Lung microvascular endothelial cell (primary cell): ENCODE measurements at places on chromosomes 2 and 18.
A peak's percentile ranks its signal among the peaks of the same experiment; 100 is the strongest.

GRCh38 chr18:1998121-1998520 is 573.2 kb downstream of the METTL4 start:
- DNase-seq, result no peak

GRCh38 chr2:191854382-191855372 is 7.8 kb upstream of the CAVIN2 start:
- peak; percentile 80 for DNase-seq

- DNase-seq, result no peak
Measured at GRCh38 chr2:101111262-101111838, 39.8 kb downstream of the TBC1D8 start.

GRCh38 chr2:129071531-129071930 is 752.9 kb upstream of the HS6ST1 start:
- no peak for DNase-seq

DNA sequence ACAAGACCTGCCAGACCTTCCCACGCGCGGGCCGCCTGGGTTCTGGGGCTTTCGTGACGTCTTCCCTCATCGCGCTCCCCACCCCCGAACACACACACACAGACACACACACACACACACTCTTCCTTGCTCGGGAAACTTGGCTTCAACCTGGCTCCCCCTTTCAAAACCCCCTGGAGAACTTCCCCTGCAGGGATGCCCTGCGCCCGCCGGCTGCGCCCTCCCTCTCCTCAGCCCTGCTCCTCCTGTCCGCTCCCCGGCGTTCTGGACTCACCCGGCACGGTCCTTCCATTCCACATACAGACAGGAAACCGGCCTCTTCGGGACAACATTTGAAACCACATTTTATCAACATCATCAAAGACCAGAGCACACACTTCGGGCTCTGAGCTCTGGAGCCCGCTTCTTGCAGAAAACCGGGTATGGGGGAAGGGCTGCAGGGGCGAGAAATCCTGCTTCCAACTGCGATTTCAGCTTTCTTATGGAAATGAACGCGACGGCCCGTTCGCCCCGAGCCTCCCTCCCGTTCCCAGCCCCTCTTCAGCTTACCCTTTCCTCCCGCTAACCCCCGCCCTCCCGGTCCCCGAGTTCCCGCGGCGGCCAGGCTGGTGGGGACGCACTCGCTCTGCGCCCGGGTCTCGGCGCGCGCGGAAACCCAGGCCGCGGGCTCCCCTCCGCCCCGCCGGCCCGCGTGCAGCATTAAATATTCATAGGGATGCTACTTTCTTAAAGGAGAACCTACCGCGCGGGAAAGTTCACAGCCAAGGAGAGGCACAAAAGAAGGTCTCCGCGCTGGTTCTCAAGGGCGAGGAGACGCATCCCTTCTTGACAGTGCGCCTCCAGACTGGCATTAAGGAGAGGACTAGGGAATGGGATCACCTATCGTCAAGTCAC is 18.3 kb downstream of the POU3F3 start:
- no peak for DNase-seq

DNA sequence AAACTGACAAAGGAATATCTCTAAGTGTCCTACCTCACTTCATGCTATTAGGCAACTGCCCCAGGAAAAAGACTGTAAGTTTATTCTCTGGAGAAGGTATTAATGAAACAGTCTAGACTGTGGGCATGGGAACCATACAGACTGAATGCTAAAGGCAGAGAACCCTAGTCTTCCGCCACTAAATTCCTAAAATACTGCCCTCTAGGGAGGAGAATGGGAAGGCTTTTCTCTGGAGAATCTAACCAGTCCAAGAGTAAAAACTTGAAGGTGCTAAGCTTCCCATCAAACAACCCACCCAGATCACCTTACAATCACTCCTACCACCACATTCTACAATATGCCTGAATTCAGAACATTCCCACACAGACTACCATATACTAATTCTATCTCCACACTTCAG is 3.4 kb downstream of the SRBD1 start:
- DNase-seq, result peak; percentile 31

DNA sequence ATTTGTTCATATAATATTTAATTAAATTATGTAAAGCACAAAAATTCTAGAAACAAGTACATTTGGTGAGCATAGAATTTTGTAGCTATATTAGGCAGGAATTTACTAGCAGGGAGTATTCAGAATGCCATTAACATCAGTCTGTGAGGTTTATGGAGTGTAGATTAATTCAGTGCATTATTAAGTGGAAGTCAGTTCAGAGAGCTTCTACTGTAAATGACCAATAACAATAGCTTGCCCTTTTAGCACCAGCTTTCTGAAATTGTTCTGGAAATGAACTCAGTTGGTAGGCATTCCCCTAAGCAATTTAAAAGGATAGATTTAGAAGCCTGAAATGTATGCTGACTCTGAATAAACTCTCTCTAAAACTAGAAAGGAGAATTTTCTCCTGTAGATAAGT is 208.2 kb upstream of the CNTNAP5 start:
- no peak for DNase-seq

DNA sequence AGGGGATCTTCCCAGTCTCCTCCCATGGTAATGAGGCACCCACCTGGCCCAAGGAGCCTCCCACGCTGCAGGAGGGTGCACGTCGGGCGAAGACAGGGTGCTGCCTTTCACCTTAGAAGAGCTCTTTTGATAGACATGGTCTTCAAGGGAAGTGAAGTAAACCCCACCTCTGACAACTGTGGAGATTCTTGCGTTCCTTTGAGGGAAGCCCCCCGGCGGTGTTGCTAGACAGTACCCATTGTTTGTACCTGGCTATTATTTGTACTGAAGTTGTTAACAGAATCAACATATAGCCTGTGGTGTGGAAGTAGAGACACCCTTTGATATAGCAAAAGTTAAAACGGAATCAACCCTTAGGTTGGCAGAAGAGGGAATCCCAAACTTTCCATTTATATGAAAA is 648.0 kb downstream of the GALR1 start:
- DNase-seq, result no peak
